ENCODE measurements at places on chromosomes 13 and 19.
A peak's percentile ranks its signal among the peaks of the same experiment; 100 is the strongest.

DNA sequence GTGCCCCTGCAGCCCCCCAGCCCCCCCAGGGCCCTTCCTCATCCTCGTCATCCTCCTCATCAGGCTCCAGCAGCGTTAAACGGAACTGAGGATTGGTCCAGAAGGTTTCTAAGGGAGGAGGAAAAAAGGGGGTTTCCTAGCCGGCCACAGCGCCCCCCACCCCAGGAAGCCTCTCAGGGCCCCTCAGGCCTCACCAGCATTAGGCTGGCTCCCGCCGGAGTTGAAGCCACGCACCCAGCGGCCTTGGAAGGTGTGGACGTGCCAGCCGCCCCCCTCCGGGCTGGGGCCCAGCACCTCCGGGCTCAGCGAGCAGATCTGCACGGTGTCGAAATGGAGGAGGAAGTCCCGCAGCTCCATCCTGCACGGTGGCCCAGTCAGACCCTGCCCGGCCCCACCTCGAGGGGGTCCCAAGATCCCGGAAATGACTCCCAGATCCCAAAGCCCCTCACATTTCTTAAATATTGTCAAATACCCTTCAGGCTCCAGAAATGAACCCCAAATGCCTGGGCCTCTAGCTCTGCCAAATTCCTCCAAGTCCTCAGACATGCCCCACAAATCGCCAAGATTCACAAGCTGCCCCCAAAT, 6.9 kb downstream of the CAPN12 start:
- DNase-seq: no peak

DNA sequence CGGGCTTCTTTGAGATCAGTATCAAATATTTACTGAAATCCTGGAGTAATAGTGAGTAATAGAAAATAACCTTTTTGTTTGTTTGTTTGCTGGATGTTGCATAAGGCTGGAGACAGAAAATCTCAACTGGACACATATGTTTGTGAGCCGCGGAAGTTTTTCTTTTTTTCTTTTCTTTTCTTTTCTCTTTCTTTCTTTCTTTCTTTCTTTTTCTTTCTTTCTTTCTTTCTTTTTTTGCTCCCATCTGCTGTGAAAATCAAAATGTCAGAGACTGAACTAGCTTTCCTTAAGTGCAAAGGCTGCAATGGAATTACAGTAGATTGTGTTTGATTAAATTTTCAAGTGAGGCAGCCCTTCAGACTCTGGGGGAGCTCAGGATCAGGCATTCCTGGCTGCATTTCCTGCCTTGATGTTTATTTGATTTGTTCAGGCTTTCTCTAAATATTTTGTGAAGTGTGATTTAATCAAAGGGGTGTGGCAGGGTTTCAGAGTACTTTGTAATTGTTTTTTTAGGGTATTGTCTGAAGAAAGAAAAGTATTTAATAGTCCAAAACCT, 319 bp downstream of the FRY start:
- DNase-seq: peak; percentile 8

- DNase-seq: no peak
These were observed 7.7 kb downstream of the DOCK6 start for GRCh38 chr19:11254666-11255065.

- no peak for DNase-seq
These were observed 228.5 kb downstream of the RFC3 start for GRCh38 chr13:34046457-34046856.

GRCh38 chr19:47663911-47664771, 49.1 kb upstream of the EHD2 start:
- DNase-seq: peak; percentile 98

DNA sequence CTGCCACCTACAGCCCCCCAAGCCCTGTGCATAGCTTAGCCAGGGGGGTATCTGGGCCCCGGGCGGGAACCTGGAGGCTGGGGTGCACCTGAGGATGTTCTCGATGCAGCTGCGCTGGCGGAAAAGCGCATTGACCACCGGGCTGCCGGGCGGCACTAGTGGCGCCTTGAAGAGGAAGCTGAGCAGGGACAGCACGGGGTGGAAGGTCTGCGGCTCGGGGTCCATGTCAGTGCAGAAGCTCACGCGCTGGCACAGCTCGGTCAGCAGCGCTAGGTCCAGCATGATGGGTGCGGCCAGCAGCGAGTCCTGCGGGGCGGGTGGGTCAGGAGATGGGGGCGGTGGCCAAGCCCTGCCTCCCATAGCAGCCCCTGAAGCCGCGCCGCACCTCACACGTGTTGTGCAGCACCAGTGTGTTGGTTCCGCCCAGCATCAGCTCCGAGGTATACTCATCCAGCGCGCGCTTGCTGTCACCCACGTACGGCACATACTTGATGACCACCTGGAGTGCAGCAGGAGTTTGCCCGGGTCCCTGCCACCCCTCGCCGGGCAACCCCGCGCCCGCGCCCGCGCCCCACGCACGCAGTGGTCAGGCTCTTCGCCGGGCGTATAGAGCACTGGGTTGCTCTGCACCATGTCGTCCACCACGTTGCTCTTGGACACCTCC, 2.6 kb downstream of the ISYNA1 start:
- no peak for DNase-seq

DNA sequence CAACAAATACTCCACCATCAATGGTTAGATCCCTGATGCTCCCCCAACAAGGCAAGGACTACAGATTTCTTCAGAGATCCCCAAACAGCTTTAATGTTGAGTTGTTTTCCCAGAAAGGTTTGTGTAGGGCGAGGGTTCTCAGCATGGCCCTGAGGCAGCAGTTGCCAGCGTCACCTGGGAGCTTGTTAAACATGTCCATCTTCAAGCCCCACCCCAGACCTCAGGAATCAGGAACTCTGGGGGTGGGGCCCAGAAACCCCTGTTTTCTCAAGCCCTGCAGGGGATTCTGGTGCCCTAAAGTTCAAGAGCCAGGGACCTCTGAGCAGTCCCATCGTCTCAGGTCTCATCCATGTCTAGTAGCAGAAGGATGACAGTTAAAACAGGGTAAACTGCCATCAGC, 9.6 kb downstream of the EFNB2 start:
- DNase-seq: no peak
